ENCODE measurements at places on chromosomes 16 and 17. TPM values are rescaled to one million over a fixed set of nuclear protein-coding genes. Genes with fewer than 3 reads are reported as not detected.

DNA sequence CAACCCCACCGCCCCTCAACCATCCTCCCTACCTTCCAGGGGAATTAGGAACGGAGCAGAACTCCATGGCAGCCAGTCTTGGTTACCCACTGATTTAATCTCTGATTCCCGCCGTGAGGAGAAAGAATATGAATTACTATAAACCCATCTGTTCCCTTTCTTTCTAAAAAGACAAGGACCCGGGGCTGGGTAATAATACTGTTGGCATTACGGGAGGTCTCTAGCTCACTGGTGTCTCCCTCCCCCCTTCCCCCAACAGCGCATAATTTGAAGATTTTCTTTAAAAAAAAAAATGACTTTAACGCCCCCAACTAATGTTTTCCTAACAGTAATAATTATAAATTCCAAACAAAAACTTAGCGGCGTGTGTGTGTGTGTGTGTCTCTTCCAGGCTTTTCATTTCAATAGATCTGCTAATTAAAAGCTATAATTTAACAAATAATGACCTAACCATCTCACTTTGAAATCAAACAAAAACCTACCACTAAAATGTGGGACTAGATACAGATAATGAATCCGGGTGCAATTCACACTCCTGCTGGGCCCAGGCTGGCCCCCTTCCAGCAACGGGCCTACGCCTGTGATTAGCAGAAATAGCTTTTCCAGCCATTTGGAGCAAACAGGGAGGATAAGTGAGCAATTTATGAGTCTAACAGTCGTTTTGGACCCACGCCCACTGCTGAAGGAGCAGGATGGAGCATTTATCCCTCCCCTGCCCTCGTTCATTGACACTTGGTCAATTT, 18.2 kb upstream of the BHLHA9 start:
- DNase-seq = no peak

DNA sequence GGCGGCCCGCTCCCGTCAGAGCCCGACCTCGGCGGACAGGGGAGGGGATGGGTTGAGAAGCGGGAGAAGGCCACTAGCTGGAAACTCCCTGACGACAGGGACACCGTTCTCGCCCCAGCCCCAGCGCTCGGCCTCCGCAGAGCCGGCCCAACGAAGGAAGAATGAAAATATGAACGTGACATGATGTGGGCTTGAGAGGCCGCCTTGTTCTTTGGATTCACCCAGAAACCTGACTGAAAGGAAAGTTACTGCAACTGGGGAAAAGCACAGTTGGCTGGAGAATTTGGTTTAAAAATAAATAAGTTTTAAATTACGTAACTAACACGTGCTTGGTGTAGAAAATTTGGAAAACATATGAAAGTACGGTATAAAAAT, 21.1 kb downstream of the NPTX1 start:
- DNase-seq = no peak

GRCh38 chr16:6682142-6682811, 650.4 kb upstream of the RBFOX1 start:
- DNase-seq = no peak

DNA sequence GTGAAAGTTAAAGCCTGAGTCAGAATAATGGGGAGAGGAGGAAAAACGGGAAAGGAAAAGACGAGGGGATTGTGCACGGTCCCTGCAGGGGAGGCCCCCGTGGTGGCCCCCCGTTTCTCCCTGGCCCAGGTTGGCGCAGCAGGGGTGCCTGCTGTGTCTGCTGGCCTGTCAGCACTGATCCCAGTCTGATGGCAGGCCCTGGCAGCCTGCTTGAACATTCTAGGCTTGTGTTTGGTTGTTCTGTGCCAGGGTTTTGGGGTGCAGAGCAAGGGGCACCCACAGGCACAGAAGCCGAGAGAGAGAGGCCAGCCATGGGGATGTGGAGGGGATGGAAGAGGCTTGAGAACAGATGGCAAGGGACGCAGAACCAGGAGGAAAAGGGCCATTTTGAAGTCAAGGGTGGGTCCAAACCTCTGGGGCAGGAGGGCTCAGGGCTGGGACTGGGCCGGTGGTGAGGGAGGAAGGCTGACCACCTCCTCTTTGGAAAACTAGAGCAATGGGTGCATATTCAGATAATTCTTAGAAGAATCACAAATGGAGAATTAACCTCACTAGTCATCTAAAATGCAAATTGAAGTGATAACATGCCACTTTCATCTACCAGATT, 35.9 kb downstream of the TBX4 start:
- no peak for DNase-seq

Gene TP53TG3C
- not detected for total RNA-seq

DNA sequence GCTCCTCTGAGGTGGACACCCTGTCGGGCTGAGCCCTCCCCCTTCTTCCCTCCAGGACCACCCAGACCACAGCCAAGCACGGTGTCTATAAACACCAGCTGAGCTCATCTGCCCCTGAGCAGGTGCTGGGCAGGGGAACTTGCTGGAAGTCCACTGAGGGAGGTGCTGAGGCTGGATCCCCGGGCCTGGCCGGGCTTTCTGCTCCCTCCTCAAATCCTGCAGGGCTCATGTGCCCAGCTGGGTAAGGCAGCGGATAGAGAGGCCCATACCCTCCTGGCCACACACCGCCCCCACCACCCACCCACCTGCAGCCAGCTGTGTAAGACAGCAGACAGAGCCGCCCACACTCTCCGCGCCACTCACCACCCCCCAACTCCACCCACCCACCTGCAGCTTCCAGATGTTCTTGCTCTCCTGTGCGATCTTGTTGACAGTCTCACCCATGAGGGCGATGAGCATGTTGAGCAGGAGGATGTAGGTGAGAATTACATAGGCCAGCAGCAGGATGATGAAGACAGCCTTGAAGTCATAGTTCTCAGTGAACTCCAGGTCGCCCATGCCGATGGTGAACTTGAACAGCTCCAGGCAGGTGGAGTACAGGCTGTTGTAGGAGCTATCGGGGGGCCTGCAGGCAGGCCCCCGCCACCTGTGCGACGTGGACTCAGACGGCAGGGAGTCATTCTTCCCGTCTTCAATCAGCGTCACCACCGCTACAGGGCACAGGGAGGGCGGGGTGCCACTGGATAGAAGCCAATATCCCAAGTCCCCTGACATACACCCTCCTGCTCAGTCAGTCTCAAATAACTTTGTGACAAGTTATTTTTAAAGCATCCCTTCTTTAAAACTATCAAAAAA, 15.9 kb upstream of the TRPV3 start:
- DNase-seq = no peak

DNA sequence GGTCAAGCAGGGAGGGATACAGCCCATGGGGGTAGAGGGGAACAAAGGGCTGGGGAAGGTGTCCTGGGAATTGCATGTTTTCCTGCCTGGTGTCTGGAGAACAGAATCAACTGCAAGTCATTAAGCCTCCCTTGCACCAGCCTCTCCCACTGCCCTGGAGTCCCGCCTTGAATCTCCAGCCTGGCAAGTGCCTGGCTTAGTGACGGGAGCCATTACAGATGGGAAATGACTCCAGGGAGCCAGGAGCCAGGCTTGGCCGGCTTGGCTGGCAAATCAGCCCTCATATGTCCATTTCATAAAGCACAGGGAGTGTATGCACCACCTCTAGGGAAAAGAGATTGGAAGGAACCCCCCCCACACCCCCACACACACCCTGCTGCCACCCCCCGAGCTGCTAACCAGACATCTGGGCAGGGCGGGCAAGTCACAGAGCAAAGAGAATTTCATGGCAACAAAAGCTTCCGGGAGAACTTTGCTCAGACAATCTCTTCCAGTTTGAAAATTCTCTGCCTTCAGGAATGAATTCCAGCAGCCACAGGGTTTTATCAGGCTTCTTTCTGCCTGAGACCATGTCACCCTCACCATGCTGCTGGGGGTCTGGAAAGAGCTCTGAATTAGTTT, 127.7 kb downstream of the NTN1 start:
- DNase-seq = peak; percentile 23

DNA sequence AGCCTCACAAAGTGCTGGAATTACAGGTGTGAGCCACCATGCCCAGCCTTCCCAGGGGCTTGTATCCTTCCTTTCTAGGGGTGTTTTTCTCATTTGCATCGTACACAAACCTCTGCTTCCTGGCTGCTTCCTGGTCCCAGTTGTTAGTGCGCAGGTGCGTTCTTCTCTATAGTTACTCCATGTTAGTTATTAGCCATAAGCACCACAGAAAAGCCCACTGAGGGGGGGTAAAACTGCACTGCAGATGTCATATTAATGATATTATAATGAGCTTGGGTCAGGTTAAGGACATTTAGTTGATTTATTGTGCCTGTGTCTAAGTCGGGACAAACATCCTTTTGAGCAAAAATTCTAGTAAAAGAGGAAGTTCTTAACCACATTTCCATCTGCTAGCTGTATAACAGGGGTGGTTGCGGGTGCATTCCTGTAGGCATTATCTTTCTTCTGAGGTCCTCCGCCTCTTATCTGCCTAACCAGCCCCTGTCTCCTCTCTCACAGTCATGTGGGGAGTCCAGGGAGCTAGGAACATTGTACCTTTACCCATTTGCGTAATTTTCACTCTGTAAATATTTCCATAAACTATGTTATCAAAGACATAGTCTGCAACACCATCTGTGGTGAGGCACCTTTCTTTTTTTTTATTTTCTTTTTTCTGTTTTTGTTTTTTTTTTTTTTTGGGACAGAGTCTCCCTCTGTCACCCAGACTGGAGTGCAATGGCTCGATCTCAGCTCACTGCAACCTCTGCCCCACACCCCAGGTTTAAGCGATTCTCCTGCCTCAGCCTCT, 23.6 kb upstream of the ATF7IP2 start:
- no peak for DNase-seq

Gene SLC38A8
- not detected for total RNA-seq

Gene CSH2
- not detected for total RNA-seq

- no peak for DNase-seq
These were observed 95.7 kb downstream of the SLC39A11 start for GRCh38 chr17:72996791-72997190.

Gene DHX8
- total RNA-seq = 42.5 TPM

Gene OR4D2
- not detected for total RNA-seq

DNA sequence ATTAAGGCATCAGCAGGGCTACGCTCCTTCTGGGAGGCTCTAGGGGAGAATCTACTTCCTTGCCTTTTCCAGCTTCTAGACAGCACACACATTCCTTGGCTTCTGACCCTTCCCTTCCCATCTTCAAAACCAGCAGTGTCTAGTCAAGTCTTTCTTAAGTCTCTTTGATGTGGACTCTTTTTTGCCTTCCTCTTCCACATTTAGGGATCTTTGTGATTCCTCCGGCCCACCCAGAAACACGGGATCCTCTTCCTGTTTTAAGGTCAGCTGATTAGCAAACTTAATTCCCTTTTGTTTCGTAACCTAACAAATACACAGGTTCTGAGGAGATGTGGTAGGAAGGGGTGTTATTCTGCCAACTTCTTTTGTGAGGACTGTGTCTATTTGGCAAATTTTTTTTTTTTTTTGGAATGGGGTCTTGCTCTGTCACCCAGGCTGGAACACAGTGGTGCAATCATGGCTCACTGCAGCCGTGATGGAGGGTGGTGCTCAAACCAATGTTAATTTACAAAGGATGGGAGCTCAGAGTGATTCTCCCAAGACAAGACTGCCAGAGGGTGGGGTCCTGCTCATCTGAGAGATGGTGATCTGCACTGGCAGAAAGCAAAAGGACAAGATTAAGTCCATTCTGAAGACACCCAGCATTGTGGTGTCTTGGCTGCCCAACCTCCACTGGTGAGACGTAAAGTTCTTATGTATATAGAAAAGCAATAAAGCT, 14.7 kb downstream of the KNOP1 start:
- peak; percentile 17 for DNase-seq

Gene BCAS3
- total RNA-seq = 20.2 TPM

Gene SKAP1
- total RNA-seq = 1.2 TPM

- no peak for DNase-seq
These were observed 55.7 kb upstream of the CNEP1R1 start for GRCh38 chr16:49969091-49970030.

DNA sequence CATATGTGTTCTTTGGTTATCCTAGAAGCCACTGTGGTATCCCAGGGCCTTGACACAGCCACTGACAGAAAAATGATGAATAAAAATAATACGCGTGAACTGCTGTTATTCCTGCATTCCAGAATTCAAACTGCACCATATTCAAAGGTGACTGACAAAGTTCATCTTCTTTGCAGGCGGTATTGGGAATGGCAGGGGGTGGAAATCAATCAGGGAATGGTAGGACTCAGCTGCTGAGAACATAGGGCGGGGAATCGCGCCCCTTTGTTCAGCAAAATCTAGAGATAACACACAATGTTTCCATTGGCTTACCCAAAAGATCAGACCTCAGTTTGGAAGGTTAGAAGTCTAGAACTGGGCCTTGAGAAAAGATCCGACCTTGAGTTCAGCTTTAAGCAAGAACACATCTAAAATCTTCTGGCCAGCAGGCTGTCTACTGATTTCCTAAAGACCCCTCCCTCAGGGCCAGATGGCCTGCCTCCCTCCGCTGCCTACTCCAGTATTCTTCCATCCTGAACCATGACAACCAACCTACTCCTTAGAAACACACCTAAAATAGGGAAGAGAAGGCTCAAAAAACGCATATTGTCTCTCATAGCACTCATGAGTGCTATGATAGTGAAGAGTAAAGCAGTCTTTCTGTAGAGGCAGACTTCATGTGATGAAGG, 34.1 kb downstream of the CDK5R1 start:
- DNase-seq = no peak

Gene CD7
- 5.2 TPM for total RNA-seq

Gene STX4
- 83.3 TPM for total RNA-seq

DNA sequence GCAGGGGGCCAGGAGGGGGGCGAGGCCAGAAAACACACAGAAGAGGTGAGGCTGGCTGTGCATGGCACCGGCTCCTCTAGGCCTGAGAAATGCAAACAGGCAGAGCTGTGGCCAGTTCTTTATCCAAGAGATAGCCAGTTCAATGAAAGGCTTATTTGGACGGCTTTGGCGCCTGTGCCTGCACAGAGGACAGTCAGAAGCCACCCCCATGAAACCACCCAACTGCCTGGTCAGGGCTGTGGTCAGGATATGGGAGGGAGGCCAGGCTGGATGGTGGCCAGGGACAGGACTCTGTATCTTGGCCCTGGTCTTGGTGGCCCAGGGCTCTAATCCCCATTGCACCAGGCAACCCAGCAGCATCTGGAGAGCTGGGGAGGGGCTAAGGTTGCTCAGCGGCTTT, 24.5 kb upstream of the GPRC5C start:
- no peak for DNase-seq

Gene ACSM2A
- not detected for total RNA-seq

DNA sequence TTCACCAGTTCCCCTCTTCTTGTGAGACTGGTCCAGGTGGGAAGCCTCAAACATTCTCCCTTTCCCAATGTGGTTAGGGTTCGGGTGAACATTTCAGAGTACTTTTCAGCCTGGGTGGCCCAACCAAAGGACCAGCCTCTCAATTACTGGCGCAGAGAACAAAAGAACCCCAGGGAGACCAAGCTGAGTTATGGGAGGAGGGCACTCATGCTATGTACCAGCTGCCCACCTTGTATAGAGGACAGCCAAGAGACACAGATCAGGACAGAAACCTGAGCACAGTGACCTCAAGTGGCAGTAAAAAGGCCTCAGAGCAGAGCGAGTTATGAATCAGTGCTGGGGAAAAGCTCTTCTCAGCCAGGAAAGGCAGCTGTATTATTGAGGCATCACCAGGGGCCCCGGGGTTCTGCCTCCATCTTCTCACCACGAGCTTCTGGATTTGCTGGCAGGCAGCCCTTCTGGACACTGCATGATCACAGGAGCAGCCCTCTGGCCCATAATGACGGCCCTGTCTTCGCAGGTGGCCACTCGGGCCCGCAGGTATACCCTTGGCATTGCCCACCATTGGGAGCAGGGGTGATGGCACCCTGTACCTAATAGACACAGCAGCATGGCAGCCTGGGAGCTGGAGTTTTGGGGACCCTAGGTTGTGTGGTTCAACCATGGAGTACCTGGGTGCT, 3.8 kb downstream of the G6PC3 start:
- DNase-seq = no peak

GRCh38 chr16:67663151-67663876, 2.6 kb downstream of the PARD6A start:
- no peak for DNase-seq

GRCh38 chr16:11064202-11064540, 119.8 kb downstream of the CLEC16A start:
- no peak for DNase-seq

Measured in left colon (tissue), 2 donors.